ENCODE measurements at places on chromosomes 6 and 20. TPM values are rescaled to one million over a fixed set of nuclear protein-coding genes. Genes with fewer than 3 reads are reported as not detected.

The CCDC170 gene
- not detected for total RNA-seq

DNA sequence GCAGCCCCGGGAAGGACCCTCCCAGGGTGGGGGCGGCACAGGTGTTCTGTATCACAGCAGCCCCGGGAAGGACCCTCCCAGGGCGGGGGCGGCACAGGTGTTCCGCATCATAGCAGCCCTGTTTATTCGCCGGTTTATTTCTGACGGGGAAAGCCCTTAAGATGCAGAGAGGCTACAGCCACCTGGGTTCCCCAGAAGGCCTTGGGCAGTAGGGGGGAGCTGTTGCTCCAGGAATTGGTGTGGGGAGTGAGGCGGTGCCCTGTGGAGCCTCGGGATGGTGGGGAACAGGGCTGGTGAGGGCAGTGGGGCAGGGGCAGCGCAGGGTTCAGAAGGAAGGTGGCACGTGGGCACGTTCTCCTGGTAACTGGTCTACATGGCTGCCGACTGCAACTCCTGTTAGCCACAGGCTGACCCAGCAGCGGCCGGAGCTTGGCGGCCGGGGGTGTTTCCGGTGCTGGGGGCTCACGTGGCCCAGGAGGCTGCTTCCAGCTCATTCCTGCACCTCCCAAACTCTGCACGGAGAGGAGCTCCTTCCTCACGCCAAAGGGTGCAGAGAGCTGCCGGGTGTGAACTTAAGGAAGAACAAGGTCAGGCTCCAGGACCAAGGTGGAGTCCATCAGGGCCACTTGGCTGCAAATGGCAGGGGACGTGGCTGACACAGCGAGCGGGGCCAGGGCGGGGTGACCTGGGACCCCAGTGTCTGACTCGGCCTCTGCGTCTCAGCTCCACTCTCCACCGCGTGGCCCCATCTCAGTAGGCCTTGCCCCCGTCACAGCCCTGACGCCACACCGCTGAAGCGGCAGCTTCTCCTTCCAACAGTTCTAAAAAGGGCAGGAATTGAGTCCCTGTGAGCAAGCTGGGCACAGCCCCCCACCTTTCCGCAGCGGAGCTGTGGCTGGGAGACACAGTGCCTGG is 13.2 kb downstream of the SLCO4A1 start:
- DNase-seq: no peak

- DNase-seq: no peak
Observed at GRCh38 chr6:36938536-36938935, 16.0 kb upstream of the PI16 start.

DNA sequence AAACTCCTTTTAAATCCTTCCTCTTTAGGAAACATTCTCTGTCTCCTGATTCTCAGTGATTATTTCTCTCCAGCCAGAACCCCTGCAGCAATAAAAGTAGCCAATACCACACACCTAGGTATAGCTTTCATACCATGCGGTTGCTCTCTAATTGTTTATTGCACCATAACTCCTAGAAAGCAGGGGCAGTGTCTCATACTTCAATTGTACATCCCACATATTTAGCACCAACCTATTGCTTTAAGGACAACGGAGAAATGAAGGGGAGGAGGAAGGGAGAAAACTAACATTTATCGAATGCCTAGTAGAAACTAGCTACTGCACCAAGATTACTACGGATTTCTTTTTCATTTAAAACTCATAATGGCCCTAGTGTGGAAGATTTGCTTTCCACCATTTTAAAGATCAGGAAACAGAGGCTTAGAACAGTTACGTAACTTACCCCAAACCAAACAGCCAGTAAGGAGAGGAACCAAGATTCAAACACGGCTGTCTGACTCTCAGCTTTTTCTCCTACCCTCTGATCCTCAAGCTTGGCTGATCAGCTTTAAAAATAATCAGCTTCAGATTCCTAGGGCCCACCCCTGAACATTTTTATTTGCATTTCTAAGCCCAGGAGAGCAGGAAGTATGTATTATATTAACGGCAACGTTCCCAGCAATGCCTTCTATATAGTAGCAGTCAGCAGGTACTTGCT is 43.4 kb upstream of the ATXN1 start:
- no peak for DNase-seq
